ENCODE measurements at places on chromosomes 11 and 22.

- no peak for DNase-seq
Measured at GRCh38 chr22:30486661-30487115, 14.9 kb upstream of the SEC14L3 start.

DNA sequence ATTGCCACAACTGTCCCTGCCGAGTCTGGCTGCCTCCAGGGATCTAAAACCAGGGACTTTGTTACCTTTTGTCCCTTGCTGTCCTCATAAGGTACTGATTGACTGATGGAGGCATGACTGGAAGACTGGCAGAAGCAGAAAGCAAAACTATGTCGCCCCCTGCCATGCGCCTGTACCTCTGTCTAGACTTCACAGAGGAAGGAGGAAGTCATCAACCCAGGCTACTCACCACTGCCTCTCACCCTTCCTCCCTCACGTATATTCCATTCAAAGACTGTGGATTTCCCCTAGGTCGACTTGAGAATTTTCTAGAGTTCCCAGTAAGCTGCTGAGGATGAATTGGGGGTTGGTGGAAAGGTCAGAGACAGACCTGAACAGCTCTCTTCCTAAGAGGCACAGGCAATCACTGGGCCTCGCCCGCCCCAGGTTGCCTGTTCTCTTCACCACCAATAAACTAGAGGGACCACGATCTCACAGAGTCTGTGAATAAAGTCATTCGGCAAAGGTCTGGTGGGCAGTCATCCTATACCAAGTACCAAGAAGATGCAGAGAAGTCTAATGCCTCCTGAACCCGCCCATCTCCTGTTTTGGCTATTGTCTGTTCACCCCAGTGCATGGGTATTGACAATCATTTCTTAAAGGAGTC, 27.5 kb upstream of the CHST1 start:
- no peak for DNase-seq

DNA sequence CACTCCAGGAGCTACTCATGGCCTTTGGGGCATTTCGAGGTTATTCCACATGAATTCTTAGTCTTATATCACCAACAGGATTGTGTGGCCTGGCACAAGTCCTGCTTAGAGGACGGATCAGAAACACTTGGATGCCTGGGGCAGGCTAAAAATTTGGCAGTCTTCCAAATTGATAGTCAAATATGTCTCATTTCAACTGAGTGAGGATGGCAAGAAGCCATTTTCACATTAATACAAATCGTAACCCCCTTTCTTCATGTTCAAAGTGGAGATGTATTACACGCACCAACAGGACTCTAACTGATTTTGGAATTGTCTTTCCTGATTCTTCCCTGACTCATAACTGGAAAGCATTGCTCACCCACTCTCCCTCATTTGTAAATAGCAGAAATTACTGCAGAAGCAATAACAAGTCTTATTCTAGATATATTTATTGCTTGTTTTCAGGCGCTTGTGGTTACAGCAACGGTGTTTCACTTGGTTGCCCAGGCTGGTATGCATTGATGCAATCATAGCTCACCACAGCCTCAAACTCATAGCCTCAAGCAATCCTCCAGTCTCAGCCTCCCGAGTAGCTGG, 10.3 kb upstream of the CCDC86 start:
- no peak for DNase-seq

DNA sequence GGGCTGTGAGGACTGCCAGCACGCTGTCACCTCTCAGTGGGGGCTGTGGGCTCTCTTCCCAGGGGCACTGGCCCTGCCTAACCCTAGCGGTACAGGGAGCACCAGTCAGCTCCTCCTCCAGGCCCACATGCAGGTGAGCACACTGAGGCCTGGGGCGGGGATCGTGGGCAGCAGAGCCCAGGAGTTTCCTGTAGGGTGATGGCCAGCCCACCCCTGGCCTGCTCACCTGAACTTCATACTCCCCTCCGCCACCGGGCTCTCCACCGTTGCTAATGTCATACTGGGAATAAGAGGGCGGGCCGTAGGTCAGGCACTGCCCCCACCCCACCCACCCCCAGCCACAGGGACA, 10.0 kb upstream of the TREH start:
- no peak for DNase-seq

GRCh38 chr11:59728154-59728553, 14.5 kb upstream of the OR10V1 start:
- DNase-seq, result no peak

DNA sequence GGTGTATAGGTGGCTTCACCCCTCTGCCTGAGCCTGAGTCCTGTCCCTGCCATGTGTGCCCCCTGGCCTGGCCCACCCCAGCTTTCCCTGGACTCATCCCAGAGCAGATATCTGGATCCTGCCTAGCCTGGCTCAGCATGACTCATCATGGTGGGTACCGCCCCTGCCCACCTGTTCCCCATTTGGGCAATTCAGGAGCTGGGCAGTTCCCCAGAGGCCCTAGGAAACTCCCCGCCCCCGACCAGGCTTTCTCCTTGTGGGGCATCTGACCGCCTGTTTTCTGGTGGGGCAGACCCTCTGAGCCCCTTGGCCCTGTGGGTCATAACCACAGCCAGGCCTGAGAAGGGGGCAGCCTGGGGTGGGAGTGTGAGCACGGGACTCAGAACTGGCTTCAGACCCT, 4.4 kb downstream of the TSPO start:
- DNase-seq, result no peak

GRCh38 chr11:70072461-70072860, 5.7 kb upstream of the ANO1 start:
- DNase-seq, result no peak

- no peak for DNase-seq
Measured at GRCh38 chr11:122270535-122270934, 154.5 kb upstream of the BLID start.

DNA sequence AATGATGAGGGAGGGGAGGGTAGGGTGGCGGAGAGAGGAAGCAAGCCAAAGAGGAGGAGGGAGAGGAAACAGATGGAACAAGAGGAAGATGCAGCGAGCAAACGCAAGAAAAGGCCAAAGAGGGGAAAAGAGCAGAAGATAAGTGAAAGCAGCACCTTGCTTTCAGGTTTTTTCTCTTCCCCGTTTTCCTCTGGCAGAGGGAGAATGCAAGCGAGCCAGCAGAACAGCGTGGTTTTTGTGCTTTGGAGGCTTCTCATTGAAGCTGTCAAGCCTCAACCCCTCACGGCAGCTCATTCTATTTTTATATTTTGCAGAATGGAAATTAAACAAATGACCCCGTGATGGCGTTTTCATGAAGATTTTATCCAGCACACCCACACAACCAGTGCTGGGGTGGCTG, 67.1 kb upstream of the GRAMD1B start:
- DNase-seq, result no peak

GRCh38 chr22:37329238-37330140, 47.2 kb downstream of the CYTH4 start:
- no peak for DNase-seq

DNA sequence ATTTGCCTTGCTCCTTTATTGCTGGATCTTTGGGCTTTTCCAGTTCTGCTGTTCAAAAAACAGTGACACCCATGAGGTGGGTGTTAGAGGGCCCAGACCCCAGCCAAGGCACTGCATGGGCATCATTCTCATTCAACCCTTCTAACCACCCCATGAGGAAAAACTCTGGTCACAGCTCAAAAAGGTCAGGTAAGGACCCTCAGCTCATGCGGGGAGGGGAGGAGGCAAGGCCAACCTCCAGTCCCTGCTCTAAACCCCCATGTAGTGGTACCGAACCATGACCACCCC, 7.4 kb downstream of the GNB1L start:
- no peak for DNase-seq

- no peak for DNase-seq
Measured at GRCh38 chr11:43403357-43404231, 44.9 kb downstream of the TTC17 start.

- no peak for DNase-seq
Measured at GRCh38 chr11:122240638-122241037, 124.6 kb upstream of the BLID start.

- no peak for DNase-seq
Measured at GRCh38 chr11:121038648-121039409, 14.9 kb downstream of the TBCEL start.

GRCh38 chr11:64804346-64805210, 1.6 kb upstream of the MAP4K2 start:
- DNase-seq, result no peak

GRCh38 chr11:32440916-32441315, 5.6 kb upstream of the WT1 start:
- DNase-seq, result no peak

- DNase-seq, result no peak
Measured at GRCh38 chr11:79078456-79078855, 362.4 kb downstream of the TENM4 start.

GRCh38 chr11:12372111-12372510, 5.3 kb upstream of the PARVA start:
- no peak for DNase-seq

DNA sequence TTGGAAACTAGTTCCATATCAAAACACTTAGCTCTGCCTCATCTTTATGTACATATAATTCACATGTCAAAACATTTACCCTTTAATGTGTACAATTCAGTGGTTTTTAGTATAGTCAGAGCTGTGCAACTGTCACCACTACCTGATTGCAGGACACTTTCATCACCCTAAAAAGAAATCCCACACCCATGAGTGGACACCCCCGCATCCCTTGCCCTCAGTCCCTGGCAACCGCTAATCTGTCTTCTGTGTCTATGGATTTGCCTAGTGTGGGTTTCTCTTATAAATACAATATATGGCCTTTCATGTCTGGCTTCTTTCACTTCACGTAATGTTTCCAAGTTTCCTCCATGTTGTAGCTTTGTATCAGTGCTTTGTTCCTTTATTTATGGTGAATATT, 8.6 kb upstream of the EMID1 start:
- DNase-seq, result no peak

- DNase-seq, result no peak
Measured at GRCh38 chr11:62340269-62340901, 3.1 kb downstream of the ASRGL1 start.

GRCh38 chr11:75477614-75477935, 44.6 kb upstream of the KLHL35 start:
- no peak for DNase-seq

- no peak for DNase-seq
Measured at GRCh38 chr22:49411236-49411635, 416.4 kb downstream of the BRD1 start.

DNA sequence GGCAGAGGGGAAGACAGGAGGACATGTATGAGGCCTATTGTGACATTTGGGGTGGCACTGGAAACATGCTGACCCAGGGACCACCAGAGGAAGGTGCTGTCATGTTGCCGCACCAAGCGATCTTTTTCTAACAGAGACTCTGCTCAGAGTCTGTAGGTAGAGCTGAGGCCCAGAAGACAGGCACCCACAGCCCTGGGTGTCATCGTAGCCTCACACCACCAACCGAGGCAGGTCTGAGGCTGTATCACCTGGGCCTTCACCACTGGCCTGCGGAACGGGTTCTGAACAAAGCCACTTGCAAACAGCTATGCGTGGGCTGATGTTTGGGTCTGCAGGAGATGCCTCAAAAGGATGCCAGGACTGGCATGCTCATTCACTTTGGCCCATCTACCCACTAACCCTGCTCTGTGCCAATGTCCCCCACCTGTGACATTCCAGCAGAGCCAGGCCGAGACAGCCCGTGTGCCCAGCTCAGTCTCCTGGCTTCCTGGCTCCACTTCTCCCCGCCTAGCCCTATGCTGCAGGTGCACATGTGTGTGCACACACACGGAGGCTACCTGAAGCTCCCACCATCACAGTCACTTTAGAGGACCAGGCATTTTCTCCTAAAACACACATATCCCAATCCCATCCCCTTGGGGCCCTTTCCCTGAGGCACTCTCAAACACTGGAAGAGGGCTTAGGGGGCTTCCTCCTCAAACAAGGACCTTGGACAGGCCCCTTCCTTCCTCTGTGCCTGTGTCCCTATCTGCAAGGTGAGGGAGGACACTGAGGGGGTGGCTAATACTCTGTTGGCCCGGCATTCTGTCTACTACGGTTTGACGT, 3.6 kb downstream of the TRIM29 start:
- no peak for DNase-seq

DNA sequence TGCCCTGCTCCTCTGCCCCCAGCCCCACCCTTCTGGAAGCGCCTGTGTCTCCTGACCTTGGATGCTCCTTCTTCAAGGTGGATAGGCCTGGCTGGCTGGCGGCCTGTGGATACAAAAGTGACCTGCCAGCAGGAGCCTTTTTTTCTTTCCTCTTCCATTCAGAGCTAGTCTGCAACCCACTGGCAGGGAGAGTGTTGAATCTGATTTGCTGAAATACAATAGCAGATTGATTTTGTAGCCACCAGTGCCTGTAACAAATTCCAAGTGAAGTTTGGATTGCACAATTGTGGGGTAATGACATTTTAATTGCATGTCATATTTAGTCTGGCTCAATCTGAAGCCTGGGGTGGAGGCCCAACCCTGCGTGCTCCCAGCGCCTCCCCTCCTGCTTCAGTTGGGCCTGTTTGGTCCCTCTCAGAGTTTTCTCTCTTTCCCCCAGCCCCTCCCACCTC, 97.2 kb downstream of the GRIK4 start:
- DNase-seq, result no peak

GRCh38 chr11:13720940-13721339, 52.5 kb downstream of the FAR1 start:
- no peak for DNase-seq

GRCh38 chr11:111748035-111748804, 18.0 kb downstream of the PPP2R1B start:
- DNase-seq, result no peak

GRCh38 chr22:37304595-37305343, 22.5 kb downstream of the CYTH4 start:
- DNase-seq, result no peak

GRCh38 chr11:111209543-111210355, 35.8 kb upstream of the POU2AF2 start:
- no peak for DNase-seq

DNA sequence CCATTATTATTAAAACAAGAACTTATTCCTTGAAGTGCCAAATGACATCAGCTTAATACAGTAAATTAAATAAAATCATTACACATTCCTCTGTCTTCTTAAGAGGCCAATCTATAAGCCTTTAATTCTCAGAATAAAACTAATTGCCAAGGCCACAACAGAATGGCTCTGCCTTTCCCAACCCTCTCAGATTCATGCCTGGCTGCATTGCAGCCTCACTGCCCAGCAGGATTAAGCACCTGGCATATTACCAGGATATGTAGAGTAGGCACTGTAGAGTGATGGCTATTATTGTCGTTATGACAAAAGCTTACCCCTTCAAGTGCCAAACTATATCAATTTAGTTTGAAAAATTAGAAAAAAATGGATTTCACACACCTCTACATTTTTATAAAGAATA, 9.4 kb upstream of the CALCA start:
- DNase-seq, result no peak
